Sigmoid colon (tissue), 7 donors: ENCODE measurements at places on chromosomes 1 and 21. TPM values are rescaled to one million over a fixed set of nuclear protein-coding genes. Genes with fewer than 3 reads are reported as not detected.

GRCh38 chr1:9746211-9746610 is 77.6 kb downstream of the CLSTN1 start:
- H3K27ac ChIP-seq = no peak overlapping the region
- H3K4me1 ChIP-seq = no peaks in the 10 kb centered on the region
- no peaks in the 10 kb centered on the region for H3K27me3 ChIP-seq
- no peak for DNase-seq
- peaks cover 89% of the 10 kb centered on the region for H3K36me3 ChIP-seq
- no peak overlapping the region for H3K4me3 ChIP-seq

DNA sequence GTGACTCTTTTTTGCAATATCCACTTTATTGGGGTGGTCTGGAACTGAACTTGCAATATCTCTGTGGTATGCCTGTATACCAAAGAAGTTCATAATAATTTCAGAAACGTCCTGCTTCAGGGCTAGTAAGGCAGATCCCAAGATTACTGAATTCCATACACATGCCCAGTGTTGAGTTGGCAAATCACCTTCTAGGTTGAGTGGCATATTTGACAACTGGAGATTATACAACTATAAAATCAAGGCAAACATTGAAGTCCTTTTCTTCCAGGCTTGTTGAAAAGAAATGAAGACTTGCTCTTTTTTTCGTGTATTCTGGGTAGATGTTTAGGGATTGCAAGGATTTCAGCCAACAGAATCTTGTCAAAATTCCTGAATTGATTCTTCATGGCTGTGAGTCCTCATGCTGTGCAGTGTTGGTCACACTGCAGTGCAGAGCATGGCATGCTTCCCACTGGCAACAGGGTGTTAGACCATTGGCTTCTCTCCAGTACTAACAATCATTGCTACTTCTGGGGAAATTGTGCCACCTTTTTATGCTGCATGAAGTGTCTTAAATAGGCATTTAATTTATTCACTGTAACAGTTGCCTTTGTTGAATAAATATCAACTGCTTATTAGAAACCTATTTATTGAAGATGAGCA is 367.1 kb upstream of the ADGRL4 start:
- H3K27ac ChIP-seq = no peak overlapping the region
- H3K4me3 ChIP-seq = no peak overlapping the region
- H3K4me1 ChIP-seq = no peaks in the 10 kb centered on the region
- H3K27me3 ChIP-seq = no peaks in the 10 kb centered on the region
- no peaks in the 10 kb centered on the region for H3K36me3 ChIP-seq

- H3K27me3 ChIP-seq = no peaks in the 10 kb centered on the region
- H3K4me3 ChIP-seq = no peak overlapping the region
- H3K27ac ChIP-seq = peak overlapping the region; percentile 74
These were observed 26.6 kb upstream of the LMX1A start for GRCh38 chr1:165383067-165383466.

DNA sequence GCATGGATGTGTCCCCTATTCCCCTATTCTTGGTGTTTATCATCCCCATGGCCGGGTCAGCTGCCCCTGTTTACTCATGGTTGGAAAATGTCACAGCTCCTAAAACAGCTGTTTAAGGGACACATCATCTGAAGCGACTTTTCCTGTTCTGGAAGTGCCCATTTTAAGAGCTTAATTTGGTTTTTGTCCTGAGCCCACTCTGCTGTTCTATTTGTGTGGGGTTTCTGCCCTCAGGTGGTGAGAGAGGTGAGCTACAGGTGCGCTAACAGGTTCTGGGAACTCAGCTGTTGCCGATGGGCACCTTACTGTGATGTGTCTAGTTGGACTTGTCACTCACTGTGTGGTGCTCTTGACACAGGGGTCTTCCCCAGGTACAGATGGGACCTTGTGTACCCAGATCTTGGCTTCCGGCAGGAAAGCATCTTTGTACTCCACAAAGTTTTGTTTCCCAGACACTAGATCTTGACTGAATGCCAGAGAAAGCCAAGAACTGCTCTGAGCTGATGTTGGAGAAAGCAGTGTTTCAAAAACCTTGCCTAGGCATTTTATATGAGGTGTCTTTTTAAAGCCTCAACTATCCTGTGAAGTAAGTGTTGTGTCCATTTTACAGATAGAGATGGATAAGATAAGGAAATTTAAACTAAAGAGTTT is 59.0 kb upstream of the CD1D start:
- no peak overlapping the region for H3K4me3 ChIP-seq
- no peak for DNase-seq
- H3K36me3 ChIP-seq = no peaks in the 10 kb centered on the region
- no peak overlapping the region for H3K27ac ChIP-seq
- H3K27me3 ChIP-seq = no peaks in the 10 kb centered on the region

APOBEC4 gene
- not detected for polyA plus RNA-seq

DNALI1 gene
- polyA plus RNA-seq = 4.6 TPM

CLCA2 gene
- 0.60 TPM for polyA plus RNA-seq

ZNF593OS gene
- not detected for polyA plus RNA-seq

- H3K36me3 ChIP-seq = no peaks in the 10 kb centered on the region
- DNase-seq = no peak
- no peaks in the 10 kb centered on the region for H3K27me3 ChIP-seq
- no peak overlapping the region for H3K27ac ChIP-seq
These were observed 150.6 kb upstream of the ZC3H12A start for GRCh38 chr1:37323486-37324377.

AADACL3 gene
- polyA plus RNA-seq = not detected

DNA sequence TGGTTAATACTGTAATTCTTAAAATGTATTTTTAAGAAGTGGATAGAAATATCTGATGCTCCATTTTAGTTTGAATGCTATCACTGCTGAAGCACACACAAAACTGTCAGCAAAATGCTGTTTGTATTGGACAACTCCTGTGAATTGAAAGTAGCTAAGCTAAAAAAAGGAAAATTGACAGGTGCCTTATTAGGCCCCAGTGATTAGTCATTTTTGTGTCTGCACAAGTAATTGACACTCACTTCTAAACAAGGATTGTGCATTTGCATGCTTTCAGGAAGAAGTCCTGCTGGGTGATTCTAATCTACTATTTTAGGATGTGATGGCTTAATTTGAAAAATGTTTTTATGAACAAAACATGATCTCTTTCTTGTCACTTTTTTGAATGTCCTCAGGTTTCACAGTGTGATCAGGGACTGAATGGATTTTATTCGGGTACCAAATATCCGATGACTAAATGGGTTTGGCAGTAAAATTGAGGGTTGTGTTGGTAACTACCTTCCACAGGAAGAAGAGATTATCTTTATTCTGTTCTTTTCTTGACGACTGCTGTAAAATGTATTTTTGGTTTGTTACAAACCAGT is 13.0 kb upstream of the MAP3K7CL start:
- no peak overlapping the region for H3K27ac ChIP-seq
- no peaks in the 10 kb centered on the region for H3K4me1 ChIP-seq
- H3K4me3 ChIP-seq = no peak overlapping the region
- no peak for DNase-seq
- no peaks in the 10 kb centered on the region for H3K27me3 ChIP-seq

MYCL gene
- polyA plus RNA-seq = 8.2 TPM

DNA sequence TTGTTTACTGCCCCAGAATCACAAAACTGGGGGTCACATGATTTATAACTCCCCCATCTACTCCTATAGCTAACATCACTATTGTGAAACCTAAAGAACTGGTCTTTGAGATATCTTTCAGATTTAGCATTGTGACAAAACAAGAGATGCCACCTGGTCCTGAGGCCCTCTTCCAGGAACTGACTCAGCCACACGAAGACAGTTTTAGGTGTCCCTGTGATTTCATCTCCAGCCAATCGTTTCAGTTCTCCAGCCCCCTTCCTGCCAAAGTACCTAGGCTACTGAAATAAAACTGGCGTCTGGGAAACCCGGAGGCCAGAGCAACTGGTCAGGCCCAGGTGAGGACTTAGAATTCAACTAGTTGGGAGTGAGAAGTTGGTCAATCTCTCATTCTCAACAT is 36.6 kb downstream of the TBX19 start:
- H3K36me3 ChIP-seq = no peaks in the 10 kb centered on the region
- H3K4me1 ChIP-seq = no peaks in the 10 kb centered on the region
- H3K27me3 ChIP-seq = no peaks in the 10 kb centered on the region
- no peak for DNase-seq
- no peak overlapping the region for H3K4me3 ChIP-seq

DNA sequence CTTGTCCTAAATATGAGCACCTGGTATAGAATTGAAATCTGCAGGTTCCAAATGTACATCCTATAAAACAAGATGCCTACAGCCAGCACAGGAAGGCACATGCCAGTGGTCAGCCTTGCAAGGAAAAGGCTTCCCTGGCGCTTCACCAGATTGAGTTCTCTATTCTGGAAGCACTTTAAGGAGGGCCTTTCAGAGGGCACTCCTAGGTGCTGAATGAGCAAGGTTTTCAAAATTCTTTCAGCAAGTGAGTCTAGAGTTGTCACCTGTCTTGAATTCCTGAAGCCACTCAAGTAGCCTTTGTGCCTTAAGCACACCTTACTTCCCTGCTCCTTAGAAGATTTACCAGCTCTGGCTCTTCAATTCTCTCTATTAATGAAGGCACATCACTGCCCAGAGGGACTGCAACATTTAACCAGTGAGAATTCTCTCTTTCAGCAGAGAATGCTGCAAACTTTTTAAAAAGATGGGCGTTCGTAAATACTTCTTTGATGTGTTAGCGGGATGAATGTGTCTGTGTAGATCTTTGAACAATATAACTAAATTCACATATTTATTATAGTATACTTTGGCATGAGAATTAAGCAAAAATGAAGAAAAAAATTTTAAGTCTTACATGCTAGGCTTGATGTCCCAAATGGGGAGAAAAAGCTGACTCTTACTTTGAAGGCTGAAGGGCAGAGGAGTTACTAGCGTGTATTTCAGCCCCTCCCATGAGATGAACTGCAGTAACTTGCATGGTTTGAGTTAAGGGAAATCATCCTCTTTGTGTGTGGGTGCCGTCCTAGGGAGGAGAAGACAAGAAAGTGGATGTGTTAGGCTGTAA is 162.0 kb downstream of the NTPCR start:
- H3K4me1 ChIP-seq = peaks cover 18% of the 10 kb centered on the region
- DNase-seq = no peak
- no peaks in the 10 kb centered on the region for H3K27me3 ChIP-seq
- peak overlapping the region; percentile 77 for H3K27ac ChIP-seq
- no peaks in the 10 kb centered on the region for H3K36me3 ChIP-seq

- no peak overlapping the region for H3K4me3 ChIP-seq
- no peaks in the 10 kb centered on the region for H3K4me1 ChIP-seq
- H3K27me3 ChIP-seq = peaks cover 4% of the 10 kb centered on the region
- DNase-seq = no peak
- no peaks in the 10 kb centered on the region for H3K36me3 ChIP-seq
These were observed 178.8 kb downstream of the KCNJ6 start for GRCh38 chr21:37737507-37737906.
